ENCODE measurements at places on chromosomes 1 and 21.

DNA sequence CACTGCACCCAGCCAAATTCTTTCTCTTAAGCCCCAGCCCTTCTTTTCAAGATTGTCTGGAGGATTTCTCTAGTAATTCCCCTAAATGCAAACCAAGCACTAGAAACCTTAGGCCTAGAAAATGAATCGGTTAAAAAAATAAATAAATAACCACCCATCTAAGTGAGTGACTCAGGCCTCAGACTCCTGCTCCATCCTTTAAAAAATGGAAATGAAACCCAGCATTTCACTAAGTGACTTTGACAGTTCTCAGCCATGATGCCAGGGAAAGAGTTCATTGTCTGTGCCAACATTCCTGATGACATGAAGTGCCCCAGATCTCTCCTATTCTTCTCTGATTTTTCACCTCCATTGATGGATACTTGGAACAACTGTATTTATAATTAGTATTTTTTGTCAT, 415.2 kb upstream of the DAB1 start:
- DNase-seq, result no peak

DNA sequence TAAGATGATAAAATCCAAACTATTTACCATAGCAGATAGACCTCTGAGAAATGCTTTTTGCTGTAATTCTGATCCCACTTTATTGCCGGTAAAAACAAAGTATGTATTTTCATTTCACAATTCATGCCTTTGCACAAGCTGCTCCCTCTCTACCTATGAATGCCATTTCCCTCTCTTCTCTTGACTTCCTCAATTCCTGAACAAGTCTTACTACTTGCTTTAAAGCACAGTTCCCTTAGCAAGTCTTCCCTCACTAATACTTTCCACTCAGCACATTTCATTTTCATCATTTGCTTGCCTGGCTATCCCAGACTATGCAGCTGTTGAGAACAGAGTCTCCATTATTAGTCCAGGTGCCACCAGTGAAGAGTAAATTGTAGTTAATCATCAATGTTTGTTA, 13.8 kb downstream of the GPATCH2 start:
- no peak for DNase-seq

- no peak for DNase-seq
Observed at GRCh38 chr21:15204970-15205286, 140.1 kb upstream of the NRIP1 start.

GRCh38 chr1:84712276-84712874, 22.1 kb upstream of the SSX2IP start:
- no peak for DNase-seq

DNA sequence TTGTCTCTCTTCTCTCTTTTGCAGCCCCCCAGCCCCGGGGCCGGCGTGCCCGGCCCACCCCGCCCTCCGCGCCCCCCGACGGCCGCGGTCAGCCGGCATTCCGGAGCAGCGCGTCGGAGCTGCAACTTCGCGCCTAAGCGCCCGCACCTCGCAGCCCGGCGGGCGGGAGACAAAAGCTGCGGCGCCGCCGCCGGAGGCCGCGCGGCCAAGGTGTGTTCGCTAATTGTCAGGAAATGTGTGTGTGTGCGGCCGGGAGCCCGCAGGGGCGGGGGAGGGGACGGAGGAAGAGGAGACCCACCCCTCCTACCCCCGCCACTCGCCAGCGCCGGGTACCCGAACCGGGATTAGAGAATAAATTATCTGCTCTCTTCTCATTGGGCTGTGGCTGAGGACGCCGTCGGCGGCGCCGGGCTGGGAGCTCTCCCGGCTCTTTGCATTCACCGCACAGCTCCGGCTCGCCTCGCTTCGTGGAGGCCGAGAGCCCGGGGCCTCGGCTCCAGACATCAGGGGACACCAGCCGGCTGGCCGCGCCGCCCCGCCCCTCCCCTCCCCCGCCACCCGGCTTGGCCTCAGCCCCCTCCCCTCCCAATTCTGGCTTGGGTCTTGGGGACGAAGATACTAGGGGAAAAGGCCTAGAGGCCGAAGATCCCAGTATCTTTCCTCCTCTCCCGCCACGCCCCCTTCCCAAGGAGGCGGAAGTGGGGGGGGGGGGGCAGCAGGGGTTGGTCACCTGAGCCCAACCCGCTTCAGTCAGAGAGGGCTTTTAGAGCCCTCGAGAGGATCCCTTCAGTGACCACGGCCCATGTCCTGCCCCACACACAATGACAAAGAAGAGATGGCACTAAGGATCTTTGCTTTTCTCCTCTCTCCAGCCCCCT, 1.3 kb upstream of the BLACAT1 start:
- DNase-seq, result no peak

DNA sequence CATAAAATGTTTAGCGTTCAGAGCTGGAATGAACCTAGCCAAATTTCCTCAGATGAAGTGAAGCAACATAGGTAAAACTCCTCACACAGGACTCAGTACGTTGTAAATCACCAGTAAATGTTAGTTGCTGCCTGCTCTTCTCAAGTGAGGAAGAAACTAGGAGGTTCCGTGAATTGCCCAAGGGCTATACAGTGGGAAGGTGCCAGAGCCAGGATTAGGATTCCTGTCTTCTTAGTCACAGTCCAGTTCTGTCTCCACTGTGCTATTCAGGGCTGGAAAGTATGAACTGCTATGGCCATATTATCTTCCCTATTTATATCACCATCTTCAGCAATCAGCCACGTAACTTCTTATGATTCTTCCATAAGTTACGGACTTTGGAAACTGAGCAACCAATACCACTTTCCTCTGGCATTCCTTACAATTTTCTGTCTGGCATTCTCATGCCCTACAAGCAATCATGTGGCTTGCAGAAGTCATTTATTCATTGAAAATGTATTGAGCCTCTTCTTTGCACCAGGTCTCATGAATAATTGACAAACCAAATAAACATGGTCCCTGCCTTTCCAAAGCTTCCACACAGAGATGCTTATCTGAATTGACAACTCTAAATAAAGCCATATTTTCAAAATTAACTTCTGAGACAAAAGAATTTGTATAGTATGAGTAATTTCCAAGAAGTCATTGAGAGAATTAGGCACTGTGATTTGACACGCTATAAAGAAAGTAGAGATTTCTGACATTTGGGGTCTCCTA, 271.6 kb upstream of the SGIP1 start:
- no peak for DNase-seq

DNA sequence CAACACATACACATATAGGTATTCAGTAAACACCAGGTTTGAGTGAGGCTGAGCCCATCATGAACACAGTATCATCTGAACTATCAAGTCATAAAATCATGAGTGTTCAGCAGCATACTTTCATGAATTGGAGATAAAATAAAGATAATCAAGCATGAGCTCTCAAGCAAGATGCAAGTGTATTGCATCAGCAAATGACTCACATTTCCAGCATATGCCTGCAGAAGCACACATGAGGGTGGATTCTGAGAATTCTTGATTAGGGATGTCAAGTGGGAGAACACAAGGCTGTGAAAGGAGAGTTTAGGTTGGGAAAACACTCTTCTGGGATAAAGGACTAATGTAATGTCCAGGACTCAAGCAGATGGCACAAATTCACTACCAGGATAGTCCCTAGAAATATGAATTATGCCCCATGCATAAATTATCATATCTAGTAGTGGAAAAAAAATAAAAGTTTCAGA, 299.2 kb downstream of the SRGAP2C start:
- DNase-seq, result no peak

DNA sequence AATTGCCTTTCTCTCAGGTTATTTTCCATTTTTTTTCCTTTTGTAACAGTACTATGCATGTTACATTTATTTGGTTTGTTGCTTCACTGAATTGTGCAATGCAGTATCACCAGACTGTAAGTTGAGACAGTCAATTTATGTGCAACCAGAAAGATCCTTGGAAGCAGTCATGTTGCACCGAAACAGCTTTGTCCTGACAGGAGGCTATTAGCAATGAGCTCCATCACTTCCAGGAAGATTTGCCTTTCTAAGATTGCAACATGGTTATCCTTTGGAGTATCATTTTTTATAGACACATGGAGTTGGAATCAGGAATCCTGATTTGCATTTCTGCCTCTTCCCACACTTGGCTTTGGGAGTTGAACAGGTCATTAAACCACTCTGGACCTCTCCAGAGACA, 84.5 kb upstream of the ST6GALNAC5 start:
- DNase-seq, result no peak

DNA sequence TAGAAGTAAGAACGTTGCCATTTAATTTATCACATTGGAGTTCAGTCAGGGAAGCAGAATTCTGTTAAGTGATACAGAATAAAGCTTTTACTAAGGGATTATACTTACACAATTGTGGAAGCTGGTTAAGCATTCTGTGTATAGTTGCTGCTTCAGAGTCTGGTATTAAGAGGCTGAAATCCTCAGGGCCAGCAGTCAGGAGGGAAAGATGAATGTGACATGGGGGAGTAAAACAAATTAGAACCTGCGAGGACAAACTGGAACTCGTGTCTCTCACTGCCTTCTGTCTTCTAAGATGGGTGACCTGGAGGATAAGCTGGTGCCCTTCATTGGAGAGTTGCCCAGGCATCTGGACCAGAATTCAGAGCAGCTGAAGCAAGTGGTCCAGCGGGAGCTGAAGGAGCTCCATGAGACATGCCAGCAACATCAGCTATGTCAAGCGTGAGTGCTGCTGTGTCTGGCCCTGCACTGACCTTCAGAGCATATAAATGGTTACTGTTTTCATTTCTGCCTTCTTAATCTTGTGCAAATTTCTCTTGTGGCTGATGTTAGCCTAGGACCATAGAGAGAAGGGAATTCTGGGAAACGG, 23.0 kb downstream of the MARK1 start:
- no peak for DNase-seq

DNA sequence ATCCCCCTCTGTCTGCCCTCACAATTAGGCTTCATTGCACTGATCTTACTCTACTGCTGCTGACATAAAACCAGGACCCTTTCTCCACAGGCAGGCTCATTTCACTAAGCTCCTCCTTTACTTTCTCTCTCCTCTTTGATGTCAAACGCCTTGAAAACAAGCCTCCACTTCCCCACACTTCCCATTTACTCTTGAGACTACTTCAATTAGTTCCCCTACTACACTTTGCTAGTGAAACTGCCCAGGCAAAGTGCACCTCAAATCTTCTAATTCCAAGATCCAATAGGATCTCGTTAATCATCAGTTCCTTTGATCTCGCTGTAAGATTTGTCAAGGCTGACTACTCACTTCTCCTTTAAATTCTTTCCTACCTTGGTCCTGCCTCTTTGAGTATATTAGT, 5.9 kb upstream of the CDC20 start:
- no peak for DNase-seq

DNA sequence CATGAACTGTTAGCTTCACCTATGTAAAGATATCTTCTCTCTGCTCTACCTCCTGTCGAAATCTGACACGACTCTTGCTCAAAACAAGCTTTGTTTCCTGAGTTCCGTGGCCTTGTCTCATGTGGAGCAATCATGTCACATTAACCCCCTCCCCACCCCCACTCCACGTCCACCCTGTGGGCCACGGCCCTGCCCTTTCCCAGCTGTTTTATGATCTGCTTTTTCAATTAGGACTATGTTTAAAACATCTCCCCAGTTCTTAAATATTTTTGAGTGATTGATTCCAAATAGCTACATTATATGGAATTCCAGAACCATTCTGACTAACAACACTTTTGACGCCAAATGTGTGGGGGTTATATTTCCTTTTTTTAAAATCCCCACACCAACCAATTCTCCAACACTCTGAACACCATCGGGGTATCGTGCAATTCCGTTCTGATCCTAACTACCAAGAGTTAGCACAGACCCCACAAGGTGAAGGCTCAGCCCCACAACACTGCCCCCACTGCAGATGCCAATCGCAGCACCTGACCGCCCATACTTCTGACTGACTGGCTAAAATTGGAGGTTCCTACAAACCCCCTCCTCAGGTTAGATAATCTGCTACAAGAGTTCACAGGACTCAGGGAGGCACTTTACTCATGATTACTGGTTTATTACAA, 12.7 kb upstream of the S100A8 start:
- no peak for DNase-seq

GRCh38 chr1:5876094-5876650, 116.1 kb downstream of the NPHP4 start:
- DNase-seq, result no peak

DNA sequence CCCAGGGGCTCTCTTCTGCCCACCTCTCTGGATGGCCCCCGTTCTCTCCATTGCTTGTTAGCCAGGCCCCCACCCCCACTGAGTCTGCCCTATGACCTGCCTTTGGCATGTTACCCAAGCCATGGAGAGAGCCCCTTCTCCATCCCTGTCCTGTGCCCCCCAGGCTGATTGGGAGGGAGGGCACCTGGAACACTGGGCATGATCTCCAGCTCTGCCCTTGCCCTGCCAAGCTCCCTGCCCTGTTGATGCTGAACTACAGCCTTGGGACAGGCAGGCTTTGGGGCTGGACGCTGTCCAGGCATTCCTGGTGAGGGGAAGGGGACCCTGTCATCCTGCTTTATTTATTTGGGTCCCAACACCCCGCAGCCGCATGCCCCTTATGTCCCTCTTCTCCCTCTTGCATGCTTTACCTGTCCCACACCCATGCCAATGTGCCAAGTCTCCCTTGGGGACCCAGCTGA, 10.7 kb downstream of the TRIM46 start:
- DNase-seq, result no peak

DNA sequence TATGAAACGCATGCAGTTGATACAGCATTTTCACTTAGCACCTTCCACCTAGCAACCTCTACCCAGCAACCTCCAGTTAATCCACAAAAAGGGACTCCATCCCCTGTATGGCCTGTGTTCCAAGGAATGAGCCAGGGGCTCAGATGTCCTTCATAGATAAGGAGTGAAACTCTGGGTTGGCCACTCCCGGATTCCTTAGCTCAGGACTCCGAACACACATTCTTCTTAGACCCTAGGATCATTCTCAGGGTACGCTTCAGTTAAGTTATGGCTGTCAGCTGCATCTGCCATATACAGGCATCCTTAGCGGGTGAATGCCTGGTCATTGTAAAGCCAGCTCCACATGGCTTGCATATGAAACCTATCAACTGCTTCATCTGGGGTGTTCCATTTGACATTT, 15.9 kb upstream of the IFI6 start:
- DNase-seq, result no peak

DNA sequence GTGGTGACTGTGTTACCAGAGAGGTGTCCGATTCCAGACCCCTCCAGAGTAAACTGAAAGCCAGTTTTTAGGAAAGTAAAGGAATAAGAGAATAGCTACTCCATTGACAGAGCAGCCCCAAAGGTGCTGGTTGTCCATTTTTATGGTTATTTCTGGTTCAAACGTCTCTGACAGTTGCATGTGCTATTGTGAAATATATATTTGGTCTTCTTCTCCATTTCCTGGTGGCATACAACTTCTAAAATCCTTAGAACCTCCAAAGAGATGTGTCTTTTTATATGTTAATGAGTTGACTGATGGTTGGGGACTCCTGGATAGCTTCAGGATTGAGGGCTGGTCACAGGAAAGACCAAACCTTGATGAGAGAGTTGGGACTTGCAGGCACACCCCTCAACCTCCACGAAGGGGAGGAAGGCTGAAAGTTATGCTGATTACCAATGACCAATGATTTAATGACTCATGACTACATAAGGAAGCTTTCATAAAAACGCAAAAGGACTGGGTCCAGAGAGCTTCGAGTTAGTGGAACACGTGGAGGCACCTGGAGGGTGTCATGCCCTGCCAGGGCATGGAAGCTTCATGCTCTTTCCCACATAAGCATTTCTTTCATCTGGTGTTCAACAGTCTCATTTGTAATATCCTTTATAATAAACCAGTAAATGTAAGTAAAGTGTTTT, 100.7 kb downstream of the SLC16A1 start:
- DNase-seq, result no peak

Data from stimulated activated CD8-positive, alpha-beta memory T cell treated with anti-CD3 and anti-CD28 coated beads, Interleukin-7, amount 100 ng/mL, for 48 hours (primary cell).